ENCODE measurements at places on chromosomes 16 and 17.

DNA sequence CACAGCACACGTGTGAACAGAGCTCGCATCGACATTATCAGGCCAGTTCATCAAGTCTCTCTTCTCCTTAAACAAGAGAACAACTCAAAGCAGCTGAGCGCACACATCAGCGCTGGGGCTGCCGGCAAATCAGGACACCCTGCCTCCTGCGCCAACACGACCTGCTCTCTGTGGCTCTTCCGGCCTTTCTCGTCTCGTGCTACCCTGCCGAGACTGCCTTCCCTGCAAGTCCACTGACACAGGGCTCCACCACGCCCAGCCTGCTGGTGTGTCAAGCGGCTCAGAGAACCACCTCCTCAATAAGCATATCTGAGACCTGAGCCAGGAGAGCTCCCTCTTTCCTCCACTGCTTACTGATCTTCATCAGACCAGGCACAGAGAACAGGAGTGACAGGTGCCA is 96.9 kb downstream of the ZNF778 start:
- no peak for DNase-seq

DNA sequence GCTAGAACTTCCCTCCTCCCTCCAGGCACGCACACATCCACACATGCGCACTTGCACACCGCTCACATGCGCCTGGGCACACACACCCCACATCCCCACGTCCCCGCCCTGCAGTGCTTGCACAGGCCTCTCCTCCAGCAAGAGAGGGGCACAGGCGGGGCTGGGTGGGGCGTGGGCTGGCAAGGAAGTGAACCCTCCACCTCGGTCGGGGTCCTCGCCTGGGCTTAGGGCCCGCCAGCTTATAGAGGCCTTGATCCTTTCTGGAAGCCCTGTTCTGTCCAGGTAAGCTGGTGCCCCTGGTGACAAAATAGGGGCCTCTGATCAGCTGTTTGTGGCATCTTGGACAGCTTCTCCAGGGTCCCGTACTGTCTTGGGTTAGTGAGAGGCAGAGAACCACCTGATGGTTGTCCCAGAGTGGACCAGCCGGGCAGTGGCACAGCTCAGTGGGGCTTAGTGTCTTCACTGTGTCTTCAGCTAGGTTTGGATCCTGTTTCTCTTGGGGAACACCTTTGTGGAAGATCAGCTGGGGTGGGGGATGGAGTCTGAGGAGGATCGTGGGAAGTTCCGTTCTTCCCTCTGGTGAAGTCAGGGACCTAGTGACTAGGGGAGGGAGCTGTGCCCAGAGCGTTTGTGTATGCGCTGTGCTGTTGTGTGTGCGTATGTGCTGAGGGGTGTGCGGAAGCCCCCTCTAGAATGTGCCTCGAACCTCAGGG is 12.1 kb downstream of the TBX4 start:
- DNase-seq = no peak

DNA sequence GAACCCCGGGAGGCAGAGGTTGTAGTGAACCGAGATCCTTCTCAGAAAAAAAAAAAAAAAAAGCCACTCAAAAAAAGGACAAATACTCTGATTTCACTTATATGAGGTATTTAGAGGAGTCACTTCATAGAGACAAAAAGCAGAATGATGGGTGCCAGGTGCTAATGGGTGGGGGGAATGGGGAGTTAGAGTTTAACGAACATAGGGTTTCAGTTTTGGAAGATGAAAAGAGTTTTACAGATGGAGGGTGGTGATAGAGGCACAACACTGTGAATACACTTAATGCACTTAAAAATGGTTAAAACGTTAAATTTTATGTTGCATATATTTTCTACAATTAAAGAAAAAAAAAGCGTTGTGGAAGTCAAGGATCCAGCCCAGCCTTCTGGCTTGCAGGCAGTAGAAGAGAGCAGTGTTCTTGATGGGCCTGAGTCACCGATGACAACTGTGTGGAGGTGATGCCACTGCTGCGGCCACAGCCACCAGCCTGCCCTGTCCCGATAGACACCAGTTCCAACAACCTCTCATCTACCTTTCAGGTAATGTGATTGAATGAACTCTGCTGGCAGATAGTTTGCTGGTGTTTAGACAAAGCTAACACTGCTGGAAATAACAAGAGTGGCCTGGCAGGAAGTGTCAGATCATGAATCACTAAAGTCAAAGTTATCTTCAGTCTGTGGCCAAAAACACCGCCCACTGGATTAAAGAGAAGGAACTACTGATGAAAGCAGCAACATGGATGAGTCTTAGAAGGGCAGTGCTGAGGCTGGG is 49.9 kb upstream of the COX10 start:
- no peak for DNase-seq

DNA sequence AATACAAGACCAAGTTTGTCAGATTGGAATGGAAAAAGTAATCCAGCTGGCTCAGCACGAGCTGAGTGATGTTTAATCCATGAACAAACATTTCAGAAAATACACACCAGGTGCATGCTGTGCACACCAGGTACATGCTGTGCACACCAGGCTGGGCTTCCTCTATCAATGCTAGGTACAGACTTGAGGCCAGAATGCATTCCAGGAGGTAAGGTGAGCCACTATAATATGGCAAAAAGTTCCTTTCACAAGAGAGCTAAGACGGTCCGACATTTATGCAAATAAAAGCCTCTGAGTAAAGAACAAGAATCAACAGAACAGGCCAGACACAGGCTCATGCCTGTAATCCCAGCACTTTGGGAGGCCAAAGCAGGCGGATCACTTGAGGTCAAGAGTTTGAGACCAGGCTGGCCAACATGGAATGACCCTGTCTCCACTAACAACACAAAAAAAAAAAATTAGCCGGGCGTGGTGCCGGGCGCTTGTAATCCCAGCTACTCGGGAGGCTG is 128.2 kb downstream of the ZNF778 start:
- no peak for DNase-seq

GRCh38 chr17:39461926-39462569 is 762 bp downstream of the CDK12 start:
- DNase-seq = peak; percentile 10

- no peak for DNase-seq
Observed at GRCh38 chr16:63385714-63386432, 1349.6 kb upstream of the CDH8 start.

DNA sequence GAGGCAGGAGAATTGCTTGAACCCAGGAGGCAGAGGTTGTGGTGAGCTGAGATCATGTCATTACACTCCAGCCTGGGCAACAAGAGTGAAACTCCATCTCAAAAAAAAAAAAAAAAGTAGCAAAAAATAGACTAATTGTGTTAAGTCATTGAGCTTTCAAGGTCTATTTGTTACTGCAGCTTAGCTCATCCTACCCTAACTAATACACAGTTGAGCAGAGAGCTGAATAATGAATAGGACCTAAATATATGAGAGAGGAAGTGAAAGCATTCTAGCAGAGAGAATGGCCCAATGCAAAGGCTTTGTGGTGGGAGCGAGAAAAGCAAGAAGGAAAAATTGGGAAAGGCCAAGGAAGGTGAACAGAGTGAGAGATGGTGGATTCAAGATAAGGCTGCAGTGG is 128.3 kb downstream of the AXIN2 start:
- no peak for DNase-seq

DNA sequence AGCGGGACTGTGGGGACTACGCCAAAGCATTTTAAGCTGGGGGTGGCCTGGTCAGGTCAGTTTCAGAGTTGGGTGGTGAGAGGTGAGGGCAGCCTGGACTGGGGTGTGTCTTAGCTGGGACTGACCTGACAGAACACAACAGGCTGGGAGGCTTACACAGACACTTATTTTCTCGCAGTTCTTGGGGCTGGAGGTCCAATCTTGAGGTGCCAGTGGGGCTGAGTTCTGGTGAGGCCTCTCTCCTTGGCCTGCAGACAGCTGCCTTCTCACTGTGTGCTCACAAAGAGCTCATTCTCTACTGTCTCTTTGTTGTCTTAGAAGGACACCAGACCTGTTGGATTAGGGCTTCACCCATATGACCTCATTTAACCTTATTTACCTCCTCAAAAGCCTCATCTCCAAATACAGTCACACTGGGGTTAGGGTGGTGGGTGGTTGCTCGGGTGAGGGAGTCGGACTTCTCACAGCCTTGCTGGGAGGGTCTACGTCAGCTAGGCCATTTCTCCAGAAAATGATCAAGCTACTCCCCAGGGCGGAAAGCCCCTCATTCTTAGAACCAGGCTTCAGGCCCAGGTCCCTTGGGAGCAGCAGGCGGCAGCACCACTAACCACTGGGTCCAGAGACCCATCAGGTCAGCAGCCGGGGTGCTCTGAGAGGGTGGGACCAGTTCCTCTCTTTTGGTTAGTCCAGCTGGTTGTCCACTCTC is 149.3 kb downstream of the RAB11FIP4 start:
- no peak for DNase-seq

DNA sequence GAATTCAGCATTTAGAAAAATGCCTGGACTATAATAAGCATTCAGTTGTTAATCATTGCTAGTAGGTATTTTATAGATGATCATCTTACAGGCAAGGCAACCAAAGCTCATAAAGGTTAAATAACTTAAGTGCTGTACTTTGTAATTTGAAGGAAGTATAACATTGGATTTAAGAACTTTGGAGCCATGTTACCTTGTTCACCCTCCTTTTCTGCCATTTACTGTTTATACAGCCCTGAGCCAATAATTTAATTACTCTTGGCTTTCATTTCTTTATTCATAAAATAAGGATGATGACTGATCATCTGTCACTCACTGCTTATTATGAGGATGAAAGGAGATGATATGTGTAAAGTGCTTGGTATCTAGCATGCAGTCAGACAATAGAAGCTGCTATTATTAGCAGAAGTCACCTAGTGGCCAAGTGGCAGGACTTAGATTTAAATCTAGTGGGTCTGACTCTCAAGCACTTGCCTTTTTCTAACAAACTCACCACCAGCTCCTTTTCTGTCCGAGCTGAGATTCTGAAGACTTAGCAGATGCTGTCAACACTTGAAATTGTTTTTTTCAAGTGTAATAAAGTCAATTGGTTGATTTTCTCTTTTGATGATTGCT is 18.3 kb upstream of the DDX52 start:
- DNase-seq = no peak

GRCh38 chr17:44865231-44865660 is 17.6 kb downstream of the HIGD1B start:
- DNase-seq = peak; percentile 56

GRCh38 chr16:11201498-11202259 is 54.3 kb downstream of the SOCS1 start:
- no peak for DNase-seq

GRCh38 chr17:13967416-13967815 is 101.9 kb upstream of the COX10 start:
- DNase-seq = no peak

- no peak for DNase-seq
Observed at GRCh38 chr16:88772871-88773811, 11.9 kb downstream of the PIEZO1 start.

DNA sequence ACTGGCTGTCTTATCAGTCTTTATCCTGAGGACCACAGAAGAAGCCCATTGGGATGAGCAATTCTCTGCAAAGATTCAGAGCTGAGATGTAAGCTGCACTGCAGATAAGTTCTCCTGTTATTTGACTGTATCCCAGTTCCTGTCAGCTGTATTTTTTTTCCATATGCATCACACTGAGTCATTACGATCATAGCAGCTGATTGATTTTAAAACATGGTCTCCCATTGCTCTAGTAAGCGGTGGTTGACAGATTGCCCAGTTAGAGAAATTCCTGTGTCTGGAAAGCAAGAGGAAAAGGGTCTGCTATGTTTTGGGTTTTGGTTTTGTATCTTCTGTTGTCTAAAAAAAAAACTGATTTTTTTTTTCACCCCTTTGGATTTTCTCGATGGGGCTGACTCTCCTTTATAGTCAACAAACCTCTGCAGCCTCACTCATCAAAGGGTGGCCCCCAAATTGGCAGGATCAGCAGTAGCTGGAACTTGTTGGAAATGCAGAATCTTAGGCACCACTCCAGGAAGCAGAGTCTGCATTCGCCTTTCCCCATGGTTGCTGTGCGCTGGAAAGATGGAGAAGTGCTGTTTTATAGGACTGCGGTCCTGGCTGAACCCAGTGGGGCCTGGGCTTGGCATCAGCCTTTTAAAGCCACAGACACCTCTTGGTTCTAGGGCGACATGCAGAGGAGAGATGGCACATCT is 220.1 kb upstream of the MPHOSPH6 start:
- no peak for DNase-seq

DNA sequence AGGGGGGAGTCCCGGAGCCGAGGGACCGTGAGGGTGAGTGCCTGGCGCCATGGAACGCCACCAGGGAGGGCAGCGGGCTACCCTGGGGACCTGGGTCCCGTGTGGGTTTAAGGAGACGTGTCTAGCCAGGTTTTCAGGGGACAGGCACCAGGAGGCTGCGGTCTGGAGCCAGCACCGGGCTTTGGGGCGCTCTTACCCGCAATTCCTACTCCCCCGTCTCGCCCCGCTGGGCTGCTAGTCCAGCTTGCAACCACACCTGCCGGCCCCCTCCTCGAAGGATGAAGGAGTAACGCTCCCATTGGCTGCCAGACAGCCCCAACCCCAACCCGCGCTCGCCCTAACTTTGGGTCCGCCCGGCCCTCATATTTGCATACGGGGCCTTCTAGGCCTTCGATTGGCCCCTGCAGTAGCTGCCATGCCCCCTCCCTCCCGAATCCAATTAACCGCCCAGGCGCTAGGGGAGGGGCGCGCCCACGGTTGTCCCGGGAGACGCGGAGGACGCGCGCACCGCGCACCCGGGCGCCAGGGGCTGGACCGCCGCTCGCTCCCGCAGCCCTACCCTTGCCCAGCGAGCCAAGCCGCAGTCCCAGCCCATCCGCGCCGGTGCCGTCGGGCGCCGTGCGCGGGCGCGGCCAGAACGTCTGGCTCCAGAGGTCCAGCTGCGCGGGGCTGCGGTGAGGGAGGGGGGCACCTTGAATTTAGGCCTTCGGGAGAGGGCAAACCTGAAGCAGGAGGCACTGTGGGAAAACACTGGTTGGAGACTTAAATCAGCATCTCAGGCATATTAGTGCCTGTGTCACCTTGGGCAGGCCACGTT is at the start of gene TTLL6:
Gene TTLL6 (minus strand): TSS at position 456 of the 817 bp plus-strand sequence. CDS start 157 bp downstream, at position 299.
- peak; percentile 58 for DNase-seq

DNA sequence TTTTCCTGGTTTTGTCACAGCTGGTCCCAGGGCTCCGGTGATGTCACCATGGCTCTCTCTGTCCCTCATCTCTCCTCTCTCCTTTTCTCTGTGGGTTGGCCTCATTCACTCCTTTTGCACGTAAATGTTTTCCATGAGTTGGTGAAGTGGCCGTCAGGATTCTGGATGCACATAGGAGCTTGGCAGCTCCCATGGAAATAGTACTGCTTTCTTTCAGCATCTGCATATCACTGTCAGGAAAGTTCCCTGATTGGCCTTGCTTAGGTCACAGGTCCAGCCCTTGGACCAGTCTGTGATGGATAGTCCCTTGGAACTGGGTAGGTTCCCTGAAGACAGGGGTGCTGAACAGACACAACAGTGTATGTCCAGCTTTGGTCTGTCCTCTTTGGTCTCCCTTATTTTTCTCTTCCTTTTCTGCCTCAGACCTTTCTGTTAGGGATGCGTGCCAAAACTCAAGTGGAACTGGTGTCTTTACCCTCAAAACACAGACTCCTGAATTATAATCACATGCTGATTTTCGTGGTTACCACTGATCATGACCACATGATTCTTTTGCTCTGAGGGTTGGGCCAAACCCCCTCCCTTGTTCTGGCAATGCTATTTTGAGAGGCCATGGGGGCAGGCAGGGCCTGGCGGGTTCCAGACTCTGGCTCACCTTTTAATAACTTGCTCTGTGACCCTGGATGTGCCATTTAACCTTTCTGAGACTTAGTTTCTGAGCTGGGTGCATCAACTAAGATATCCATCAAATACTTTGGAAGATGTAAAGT is 99.0 kb downstream of the MSI2 start:
- DNase-seq = no peak

Data from activated gamma-delta T cell treated with anti-CD3 and anti-CD28 coated beads, Interleukin-2, amount 50 U/mL, for 16 hours (primary cell).